Activated gamma-delta T cell treated with anti-CD3 and anti-CD28 coated beads, Interleukin-2, amount 50 U/mL, for 16 hours (primary cell): ENCODE measurements at places on chromosomes 12 and 14.

GRCh38 chr12:11834104-11834812, 184.8 kb downstream of the ETV6 start:
- DNase-seq = no peak

GRCh38 chr12:76201316-76201715, 116.8 kb upstream of the NAP1L1 start:
- DNase-seq = no peak

DNA sequence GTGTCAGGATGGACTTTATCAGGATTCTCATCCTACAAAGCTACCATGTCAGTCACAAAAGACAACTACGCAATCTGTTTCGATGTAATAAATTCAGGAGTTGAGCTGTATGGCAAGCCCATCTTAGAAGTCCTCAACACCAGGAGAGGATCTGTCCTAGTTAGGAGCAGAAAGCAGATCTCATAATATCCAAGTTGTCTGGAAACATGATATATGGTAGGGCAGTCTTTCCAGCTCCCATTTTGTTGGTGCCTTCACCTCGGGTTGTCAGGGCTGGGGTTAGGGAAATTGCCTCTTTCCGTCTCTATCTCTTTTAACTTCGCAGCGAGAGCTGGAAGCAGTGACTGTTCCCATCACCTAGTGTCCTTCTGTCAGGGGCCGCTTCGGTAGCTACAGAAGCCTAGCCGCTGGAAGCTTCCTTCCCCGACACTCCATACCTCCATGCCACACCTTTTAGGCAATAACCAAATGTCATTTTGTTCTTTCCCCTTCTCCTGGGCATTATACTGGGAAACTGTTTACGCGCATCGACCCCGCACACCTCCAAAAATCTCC, 1.4 kb downstream of the NIN start:
- no peak for DNase-seq

GRCh38 chr14:76581592-76581991, 179.7 kb upstream of the VASH1 start:
- no peak for DNase-seq

DNA sequence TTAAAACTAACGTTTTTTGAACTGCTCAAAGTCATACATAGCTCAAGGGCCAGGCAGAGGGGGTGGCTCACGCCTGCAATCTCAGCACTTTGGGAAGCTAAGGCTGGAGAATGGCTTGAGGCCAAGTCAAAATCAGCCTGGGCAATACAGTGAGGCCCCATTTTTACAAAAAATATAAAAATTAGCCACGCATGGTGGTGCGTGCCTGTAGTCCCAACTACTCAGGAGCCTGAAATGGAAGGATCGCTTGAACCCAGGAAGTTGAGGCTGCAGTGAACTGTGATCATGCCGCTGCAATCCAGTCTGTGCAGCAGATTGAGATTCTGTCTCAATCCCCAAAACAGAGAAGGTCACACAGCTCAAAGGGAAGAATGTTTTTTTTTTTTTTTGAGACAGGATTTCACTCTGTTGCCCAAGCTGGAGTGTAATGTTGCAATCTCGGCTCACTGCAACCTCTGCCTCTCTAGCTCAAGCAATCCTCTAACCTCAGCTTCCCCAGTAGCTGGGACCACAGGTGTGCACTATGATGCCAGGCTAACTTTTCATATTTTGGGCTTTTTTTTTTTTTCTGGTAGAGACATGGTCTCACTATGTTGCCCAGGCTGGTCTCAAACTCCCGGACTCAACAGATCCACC, 2.9 kb downstream of the RBM23 start:
- no peak for DNase-seq

DNA sequence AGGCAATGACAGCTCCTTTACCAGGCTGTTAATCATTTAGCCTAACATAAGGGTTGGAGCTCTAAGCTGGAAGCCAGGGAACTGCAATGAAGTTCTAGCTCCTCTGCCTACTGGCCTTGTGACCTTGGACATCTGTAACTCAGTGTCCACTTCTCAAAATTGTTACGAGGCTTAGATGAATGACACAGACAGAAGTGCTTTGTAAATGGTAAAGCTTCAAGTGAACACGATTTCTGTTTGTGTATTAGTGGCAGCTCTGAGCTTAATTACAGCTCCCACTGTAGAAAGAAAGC, 122.8 kb downstream of the EML1 start:
- no peak for DNase-seq

DNA sequence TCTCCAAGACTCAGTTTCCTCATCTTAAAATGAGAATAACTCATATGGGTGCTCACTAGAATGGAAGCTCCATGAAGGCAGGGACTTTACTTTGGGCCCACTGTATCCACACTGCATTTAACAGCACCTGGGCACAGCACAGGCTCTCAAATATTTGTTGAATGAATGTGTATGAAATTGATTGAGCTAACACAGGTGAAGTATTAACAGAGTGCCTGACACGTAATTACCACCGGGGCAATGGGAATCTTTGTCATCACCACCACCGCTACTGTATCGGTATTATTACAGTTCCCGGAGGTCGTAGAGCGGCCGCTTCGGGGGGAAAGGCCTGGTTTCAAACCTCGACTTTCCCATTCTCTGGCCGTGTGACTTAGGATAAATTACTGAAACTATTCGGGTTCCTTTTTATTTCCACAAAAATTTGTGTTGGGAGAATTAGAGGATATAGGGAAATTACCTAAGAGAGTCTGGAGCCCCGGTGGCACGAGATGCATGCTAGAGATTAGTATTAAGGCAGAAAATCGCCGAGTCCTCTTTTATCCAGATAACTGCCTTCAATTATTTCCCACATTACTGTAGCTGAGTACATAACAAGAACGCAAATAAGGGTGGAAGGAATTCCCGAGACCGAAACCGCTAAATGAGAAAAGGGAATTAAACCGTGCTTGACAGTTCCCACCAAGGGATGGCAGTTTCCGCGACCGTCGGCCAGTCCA, 1.0 kb upstream of the RIC8B start:
- DNase-seq = no peak

- DNase-seq = no peak
Measured at GRCh38 chr14:105140581-105140980, 28.0 kb downstream of the JAG2 start.

DNA sequence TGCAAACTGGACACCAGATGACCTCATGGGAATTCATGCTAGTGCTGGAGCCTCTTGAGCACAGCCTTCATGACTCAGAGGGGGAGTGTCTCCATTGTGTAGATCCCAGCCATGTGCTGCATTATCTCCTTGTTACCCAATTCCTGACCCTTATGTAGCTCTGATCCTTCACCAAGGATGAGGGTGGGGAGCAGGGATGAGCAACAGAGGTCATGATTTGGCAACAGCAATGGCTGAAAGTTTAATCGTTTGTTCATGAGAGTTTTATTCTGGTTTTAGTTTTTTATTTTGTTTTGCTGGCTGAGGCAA, 9.5 kb upstream of the BDKRB1 start:
- DNase-seq = no peak

GRCh38 chr12:3882896-3883564, 9.8 kb upstream of the PARP11 start:
- DNase-seq = no peak

GRCh38 chr12:90945070-90945649, 9.8 kb downstream of the CCER1 start:
- DNase-seq = no peak

- no peak for DNase-seq
Measured at GRCh38 chr14:95611293-95611880, 74.8 kb upstream of the TCL1B start.

DNA sequence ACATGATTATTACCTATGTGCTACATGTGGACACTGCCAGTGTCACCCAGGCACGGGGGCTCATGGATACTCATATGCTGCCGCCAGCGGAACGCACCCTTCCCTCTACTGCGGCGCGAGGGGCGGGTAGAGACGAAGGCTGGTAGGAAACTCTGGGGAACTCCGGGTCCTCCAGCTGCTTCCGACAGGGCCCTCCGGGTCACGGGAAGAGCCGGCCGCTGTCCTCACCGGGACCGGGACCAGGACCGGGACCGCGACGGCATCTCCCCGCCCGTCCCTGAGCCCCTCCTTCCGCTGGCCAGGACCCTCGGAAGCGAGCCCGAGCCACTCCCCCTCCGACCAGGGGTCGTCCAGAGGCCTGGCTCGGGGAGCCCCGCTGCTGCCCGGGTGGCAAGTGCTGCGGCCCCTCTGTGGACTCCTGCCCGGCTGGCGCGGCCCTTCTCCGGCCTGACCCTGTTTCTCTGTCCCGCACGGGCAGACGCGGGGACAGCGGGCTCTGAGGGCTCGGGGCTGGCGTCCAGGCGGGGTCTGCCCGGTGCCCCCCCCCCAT, 209.6 kb downstream of the ADGRD1 start:
- DNase-seq = no peak

- DNase-seq = no peak
Measured at GRCh38 chr12:22014783-22015144, 31.3 kb upstream of the CMAS start.

- no peak for DNase-seq
Measured at GRCh38 chr14:23582906-23583760, 4.5 kb upstream of the JPH4 start.

- no peak for DNase-seq
Measured at GRCh38 chr12:27818401-27818918, 38.4 kb upstream of the MANSC4 start.

DNA sequence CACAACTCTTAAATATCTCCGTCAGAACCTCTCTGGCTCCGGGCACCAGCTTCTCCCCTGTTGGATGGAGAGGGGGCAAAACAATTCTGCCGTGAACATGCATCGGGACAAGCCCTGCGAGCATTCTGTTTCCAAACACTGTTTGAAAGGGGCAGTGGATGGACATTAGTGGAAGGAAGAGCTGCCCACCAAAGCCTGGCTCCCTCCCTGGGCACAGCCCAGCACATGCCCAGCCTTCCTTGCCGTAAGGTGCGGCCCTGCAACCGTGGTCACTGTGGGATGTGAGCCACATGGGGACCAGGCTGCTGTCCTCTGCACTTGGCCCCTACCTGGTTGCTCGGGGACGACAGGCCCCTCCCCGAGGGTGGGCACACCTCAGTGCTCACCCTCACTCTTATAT, 54.0 kb downstream of the TRAFD1 start:
- no peak for DNase-seq

- DNase-seq = no peak
Measured at GRCh38 chr12:104376650-104377513, 73.3 kb downstream of the EID3 start.

- DNase-seq = no peak
Measured at GRCh38 chr12:27814411-27814810, 34.4 kb upstream of the MANSC4 start.

GRCh38 chr14:103767336-103767894, 51.8 kb downstream of the ZFYVE21 start:
- no peak for DNase-seq

DNA sequence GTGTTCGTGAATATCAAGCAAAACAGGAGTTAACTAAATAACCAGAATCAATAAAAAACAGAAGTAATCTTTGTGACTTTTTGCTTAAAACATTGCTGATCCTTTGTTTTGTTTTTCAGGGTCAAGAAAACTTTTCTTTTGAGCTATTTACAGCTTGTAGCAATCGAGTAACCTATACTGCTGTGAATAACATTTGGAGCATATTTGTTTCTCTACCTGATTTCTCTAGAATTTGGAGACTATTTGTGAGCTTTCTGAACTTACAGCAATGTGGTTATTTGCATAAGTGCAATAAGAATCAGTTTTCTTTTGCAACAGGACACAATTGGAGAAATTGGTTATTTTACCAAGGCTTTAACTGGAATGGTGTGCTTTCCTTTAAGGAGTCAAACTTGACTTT, 7.3 kb upstream of the ETNK1 start:
- no peak for DNase-seq

GRCh38 chr12:52440821-52441319, 6.7 kb upstream of the KRT75 start:
- no peak for DNase-seq
